ENCODE measurements at places on chromosomes 6 and 20.
A peak's percentile ranks its signal among the peaks of the same experiment; 100 is the strongest.

DNA sequence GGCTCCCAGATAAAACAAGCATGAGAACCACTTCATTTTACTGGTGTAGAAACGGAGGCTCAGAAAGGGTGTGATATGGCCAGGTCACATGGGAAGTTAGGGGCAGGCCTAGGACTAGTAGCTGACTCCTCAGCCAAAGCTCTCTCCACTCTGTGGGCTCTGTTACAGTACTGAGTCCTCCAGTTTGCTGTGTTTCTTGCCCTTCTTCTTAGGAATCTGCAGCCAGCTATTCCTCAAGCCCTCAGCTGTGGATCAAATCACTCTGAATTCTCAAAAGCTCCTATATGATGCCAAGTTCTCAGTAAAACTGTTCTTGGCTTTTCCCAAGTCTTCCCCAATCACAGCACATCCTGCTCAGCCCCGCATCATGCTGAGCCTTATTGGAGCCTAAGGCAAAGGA, 42.5 kb upstream of the ADGRF1 start:
- DNase-seq: no peak

DNA sequence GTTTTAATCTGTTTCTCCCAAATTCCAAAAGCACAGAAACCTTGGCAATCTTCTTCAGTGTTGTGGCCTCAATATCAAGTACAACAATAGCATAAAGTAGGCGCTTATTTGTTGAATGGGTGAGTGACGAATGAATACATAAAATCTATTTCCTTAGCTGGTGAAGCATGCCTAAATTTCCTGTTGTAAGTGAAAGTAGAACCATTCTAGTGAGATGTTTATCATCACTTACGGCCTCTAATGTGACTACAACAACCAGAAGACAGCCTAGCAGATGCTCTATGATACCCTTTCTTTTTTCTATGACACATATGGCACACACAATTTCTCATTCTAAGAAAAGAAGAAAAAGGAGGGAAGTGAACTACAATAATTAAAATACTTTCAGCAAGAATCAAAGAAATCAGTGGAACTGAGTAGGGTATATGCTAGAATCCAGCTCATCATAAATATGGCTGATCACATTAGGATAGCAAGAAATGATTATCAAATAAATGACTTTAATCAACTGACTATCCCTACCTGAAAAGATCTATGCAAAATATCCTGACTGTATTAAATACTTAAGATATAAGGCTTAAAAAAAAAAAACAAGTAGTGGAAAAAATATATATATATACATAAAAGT, 67.4 kb downstream of the BTBD9 start:
- DNase-seq: peak; percentile 70

- DNase-seq: peak; percentile 61
These were observed 114.4 kb upstream of the PRND start for GRCh38 chr20:4607287-4607713.

DNA sequence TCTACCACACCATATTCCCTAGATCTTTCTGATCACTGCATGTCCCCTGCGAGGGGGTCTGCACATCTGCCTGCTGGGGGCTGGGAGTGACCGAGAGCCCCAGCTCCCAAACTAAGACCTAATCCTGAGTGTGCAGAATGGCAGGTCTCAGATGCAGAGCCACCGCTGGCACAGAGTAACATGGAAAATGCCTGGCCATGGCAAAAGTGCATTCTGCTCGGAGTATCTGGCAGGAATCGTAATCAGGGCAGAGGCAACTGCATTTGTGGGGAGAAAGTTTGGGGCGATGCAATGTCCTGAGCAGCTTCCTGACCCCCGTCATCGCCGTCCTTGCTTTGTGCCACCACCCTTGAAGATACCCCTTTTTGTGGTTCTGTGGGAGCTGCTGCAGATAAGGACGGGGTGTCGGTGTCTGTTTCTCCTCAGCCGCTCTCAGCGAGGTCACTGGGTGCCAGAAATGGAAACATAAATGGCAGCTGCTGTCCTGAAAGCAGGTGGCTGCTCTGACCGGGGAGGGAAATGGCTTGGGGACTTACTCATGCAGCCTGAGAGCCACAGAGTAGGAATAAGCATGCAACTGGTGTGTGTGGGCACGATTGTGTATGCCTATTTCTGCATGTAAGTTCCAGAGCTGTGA, 157.9 kb downstream of the LY86 start:
- DNase-seq: no peak

GRCh38 chr6:6591778-6592465, 3.4 kb downstream of the LY86 start:
- DNase-seq: peak; percentile 13

GRCh38 chr6:161511447-161512095, 237.7 kb upstream of the AGPAT4 start:
- DNase-seq: no peak

DNA sequence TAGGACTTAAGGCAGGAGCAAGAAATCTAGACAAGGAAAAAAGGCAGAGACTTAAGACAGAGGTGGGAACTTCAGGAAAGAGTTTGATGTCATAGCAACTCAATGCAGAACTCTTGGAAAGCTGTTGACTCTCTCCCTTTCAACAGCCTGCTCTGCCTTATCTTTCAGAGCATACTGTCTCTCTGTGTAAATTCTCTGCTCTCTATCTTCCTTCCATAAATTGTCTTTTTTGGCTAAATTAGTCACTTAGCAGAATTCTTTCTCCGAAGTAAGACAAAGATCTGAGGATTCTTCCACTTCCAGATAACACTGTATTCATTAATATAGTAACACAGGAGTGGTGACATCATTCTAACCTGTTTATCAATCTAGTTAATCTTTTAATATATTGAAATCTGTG, 80.2 kb downstream of the PLG start:
- no peak for DNase-seq

- no peak for DNase-seq
These were observed 95.2 kb downstream of the TFAP2C start for GRCh38 chr20:56724241-56724757.

- DNase-seq: no peak
These were observed 584.4 kb downstream of the PKHD1 start for GRCh38 chr6:51502996-51503395.

GRCh38 chr6:119241111-119241465, 108.5 kb downstream of the MAN1A1 start:
- no peak for DNase-seq

DNA sequence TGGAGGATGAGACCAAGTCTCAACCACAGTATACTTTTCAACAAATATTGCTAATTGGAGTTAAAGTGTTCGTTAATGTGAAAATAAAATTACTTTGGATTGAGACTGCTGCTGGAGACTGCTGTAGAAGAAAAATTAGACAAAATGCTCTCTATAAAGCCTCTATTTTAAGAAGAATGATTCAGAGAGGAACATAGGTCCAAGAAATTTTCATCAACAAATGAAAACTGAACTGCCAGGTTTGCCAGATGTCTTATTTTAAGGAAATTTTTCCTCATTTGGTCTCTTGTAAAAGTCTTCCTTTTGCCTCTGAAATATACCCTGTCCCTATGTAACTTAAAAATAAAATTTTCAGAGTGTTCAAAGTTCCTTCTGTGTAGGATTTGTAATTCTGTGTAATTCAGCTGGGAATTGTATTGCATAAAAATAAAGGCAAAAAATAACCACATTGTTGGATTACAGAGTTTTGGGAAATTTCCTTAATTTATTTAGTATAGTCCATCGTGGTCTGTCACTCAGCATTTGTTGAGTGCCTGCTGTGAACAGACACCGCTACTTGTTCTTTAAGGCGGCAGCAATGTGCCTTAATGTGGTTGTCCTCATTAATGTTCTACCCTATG, 27.4 kb downstream of the ANKS1A start:
- DNase-seq: no peak

- no peak for DNase-seq
These were observed 46.7 kb upstream of the EPB41L1 start for GRCh38 chr20:36107881-36108280.

GRCh38 chr6:8057263-8057662, 6.9 kb downstream of the BLOC1S5 start:
- no peak for DNase-seq

DNA sequence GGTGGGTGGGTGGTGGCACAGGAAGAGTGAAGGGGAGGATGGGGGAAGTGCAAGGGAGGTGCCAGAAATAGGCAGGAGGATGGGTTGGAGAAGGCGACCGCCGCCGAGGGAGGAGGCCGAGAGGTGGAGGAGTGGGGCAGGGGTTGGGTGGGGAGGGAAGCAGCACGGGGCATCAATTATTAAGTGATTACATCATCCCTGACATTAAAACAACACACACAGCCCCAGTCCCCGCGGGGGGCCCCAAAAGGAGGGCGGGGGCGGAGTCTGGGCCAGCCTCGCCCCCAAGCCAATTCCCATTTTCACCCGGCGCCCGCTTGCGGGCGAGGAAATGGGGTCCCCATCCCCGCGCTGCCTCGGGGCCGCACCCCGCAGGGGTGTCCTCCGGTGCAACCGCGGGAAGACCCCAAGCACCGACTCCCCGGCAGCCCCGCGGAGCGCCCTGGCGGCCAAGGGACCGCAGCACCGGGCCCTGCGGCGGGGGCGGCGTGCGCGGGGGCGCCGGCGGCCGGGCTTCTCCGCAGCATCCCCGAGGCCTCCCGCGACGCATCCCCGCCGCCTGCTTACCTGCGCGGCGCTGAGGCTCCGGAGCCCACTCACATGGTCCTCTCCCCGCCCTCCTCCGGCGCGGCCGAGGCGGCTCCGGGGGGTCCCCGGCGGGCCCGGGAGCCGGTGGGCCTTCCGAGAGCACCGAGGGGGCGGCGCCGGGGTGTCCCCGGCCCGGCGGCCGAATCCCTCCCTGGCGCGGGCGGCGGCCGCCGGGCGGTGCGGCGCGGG, 663 bp downstream of the FYN start:
- DNase-seq: peak; percentile 56

DNA sequence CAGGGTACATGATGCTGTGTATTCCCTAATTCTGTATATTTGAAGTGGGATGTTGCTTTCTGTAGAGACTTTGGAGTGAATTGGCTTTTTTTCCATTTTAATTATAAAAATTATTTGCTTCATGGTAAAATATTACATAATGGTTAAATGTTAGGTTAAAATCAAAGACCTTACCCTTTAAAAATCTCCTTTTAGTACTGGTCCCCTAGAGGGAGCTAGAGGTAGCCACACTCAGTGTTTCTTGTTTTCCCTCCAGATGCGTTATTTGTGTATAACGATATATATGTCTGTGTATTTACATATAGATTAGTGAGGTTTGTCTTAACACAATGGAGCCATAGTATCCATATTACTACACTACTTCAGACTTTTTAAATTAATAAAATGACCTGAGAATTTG, 146.7 kb downstream of the PLCB4 start:
- no peak for DNase-seq

GRCh38 chr6:167134448-167135328, 11.8 kb downstream of the CCR6 start:
- no peak for DNase-seq

GRCh38 chr20:41811456-41811855, 193.3 kb upstream of the CHD6 start:
- DNase-seq: no peak

- DNase-seq: peak; percentile 76
These were observed at the start of gene RBBP9 for GRCh38 chr20:18496740-18497592. Gene RBBP9, minus strand, starts transcription at chr20:18497225. Its CDS starts 58 bp downstream, at chr20:18497167.

GRCh38 chr6:146886587-146887446, 288.0 kb downstream of the ADGB start:
- peak; percentile 17 for DNase-seq

- DNase-seq: no peak
These were observed 224.9 kb upstream of the SMLR1 start for GRCh38 chr6:130602151-130602770.

DNA sequence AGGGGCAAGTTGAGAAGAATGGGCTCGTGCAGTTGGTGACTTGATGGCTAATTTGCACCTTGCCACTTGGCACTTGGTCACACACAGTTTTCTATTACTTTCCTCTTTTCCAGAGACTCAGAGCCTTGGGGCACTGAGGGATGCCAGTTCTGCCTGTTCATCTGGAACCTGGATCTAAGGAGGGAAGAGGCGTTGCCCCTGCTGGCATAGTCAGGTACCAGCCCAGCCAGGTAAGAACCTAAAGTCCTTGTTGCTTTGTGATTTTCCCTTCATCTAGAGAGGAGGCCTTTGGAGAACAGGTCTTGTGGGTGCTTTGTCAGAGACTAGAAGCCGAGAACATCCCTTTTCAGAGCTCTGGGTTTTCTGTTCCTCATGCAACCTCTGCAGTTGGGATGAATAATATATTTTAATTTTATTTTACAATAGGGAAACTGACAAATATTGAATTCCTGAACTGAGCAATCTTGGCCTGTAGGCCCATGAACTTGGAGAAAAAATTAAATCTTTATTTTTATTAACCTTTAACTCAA, 11.4 kb downstream of the SYTL3 start:
- DNase-seq: no peak

DNA sequence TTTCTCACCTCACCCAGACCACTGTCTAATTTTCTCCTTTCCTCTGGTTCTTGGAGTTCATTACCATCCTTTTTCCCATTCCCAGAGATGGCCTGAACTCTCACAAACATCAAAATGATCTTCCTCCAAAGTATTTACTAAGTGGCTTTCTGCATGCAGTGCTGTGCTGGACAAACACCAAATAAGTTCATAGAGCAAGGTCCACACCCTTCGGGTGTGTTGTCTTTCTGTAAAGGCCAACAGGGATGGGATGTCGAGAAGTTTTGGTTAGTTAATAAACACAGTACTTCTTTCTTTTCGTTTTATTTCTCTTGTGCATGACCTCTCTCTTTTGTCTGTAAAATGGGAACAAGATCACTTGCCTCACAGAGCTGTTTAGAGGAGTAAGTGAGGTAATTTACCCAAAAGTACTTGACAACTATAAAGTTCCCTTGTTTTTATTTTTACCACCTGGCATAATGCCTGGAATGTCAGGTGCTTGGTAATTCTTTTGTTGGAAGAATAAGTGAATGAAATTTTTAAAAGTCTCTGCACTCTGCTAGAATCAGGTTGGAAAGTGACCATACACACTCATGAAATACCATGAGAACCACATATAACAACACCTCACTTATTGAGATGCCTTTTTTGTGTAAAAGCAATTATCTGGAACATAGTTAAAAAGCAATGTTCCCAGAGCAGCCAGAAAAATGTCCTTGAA, 22.8 kb upstream of the CCN6 start:
- DNase-seq: no peak

GRCh38 chr6:142856624-142857232, 88.2 kb downstream of the HIVEP2 start:
- peak; percentile 40 for DNase-seq

- no peak for DNase-seq
These were observed 254.9 kb downstream of the CDKAL1 start for GRCh38 chr6:20789162-20789561.

DNA sequence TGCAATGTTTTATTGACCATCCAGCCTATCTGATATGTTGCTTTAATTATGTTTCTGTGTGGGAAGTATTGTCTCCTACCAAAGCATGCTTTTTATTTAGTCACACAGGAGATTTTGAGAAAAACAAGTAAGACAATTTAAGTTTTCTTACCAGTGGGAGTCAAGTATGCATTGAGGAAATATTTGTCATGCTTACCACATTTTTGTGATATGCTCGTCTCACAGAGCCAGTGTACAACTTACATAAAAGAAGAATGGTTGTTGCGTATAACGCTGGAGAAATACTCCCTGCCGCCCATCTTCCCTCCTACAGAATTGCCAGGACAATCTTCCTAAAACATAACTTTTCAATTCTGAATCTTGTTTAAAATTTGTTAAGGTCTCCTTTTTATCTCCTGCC, 37.1 kb upstream of the FILIP1 start:
- DNase-seq: no peak

GRCh38 chr6:119261944-119262284, 87.6 kb downstream of the MAN1A1 start:
- DNase-seq: no peak
